IMR-90 (cell line): ENCODE measurements at places on chromosomes 6 and 20. TPM values are rescaled to one million over a fixed set of nuclear protein-coding genes. Genes with fewer than 3 reads are reported as not detected.
A peak's percentile ranks its signal among the peaks of the same experiment; 100 is the strongest.

DNA sequence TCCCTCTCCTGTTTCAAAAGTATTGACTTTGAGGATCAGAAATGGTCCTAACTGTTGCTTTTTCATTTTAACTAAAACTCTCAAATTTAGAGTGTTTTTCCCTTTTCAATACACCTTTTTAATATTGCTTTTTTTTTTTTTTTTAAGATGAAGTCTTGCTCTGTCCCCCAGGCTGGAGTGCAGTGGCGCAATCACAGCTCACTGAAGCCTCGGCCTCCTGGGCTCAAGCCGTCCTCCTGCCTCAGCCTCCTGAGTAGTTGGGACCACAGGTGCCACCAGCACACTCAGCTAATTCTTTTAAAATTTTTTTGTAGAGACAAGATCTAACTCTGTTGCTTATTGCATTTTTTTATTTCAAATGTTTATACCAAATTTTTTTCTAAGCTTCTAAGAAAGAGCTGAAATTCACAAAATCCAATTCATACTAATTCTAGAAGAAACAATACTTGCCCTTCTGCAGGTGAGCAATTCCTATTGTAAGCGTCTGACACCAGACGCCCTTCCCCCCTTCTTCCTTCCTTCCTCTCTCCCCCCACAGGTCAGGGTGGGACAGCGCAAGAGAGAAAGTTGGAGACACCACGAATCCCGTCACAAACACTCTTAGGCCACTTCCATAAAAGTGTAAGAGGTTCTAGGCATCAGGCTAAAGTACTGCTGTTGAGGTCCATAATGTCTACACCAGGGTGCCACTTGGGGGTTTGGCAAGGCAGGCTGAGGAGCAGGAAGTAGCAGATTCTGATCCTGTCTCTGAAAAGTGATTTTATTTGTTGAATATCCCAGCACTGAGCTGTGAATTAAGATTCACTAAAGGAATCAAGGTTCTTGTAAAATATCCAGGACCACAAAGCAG is 12.8 kb downstream of the DLL1 start:
- DNase-seq: no peak

DNA sequence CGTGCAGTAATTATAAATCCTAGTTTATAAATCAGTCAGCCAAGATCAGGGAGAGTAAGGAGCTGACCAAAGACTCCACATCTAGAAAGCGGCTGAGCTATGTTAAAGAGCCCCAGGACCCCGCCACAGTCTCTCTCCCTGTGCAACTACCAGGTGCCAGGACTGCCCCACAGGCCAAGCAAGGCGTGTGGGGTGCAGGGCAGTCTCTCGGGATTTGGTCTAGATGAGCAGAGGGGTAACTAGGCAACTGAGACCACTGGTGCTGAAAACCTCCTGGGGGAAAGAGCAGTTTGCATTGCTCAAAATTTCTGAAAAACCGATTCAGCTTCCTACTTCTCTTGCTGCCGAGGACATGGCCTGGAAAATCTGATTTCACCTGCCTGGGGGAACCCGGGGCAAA is 10.4 kb downstream of the PMEPA1 start:
- DNase-seq: no peak

GRCh38 chr6:34052918-34053608 is 92.8 kb downstream of the GRM4 start:
- DNase-seq: no peak

DNA sequence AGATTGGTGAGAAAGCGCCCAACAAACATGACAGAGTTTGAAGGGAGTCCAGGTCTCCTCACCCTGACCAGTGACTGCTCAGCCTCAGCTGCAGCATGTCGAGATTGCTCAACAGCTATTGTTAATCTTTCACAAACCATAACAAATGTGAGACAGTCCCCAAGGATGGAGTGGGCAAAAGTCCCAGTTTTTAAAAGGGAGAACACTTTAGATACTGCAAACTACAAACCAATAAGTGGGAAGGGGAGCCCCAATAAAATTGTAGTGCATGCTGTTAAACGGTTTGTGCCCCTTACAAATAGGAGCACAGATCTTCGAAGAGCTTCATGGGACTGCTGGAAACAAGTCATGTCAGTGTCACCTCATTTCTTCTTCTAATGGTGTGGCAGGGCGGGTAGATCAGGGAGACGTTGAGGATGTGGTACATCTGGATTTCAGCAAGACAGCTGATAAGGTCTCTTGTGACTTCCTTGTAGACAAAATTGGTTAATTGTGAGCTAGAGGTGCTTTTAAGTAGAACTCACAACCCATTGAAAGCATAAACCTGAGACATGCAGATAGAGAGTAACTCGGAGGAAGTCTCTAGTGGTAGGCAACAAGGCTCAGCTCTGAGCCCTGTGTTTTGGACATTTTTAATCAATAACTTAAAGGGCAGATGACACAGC is 134.0 kb upstream of the ARMC2 start:
- peak; percentile 51 for DNase-seq

- no peak for DNase-seq
Observed at GRCh38 chr6:41025966-41026530, 13.0 kb downstream of the UNC5CL start.

DNA sequence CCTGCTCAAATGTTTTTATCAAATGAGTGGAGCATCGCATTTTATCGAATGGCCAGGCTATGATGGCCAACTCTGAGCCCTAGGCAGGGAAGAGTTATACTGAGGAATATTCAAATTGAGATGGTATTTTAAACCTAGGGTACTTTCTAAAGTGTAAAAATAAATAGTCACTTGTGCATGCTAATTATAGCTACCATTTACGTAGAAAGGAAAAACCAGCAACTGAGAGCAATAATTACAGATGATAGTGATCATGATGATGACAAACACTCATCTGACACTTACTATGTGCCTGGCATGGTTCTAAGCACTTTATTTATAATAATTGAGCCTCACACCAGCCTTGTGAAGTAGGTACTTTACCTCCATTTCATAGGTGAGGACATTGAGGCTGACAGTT is 455.7 kb downstream of the CD83 start:
- no peak for DNase-seq

- no peak for DNase-seq
Observed at GRCh38 chr6:15901141-15902115, 227.5 kb upstream of the MYLIP start.

GRCh38 chr6:33642897-33643296 is 21.8 kb downstream of the ITPR3 start:
- DNase-seq: no peak

DNA sequence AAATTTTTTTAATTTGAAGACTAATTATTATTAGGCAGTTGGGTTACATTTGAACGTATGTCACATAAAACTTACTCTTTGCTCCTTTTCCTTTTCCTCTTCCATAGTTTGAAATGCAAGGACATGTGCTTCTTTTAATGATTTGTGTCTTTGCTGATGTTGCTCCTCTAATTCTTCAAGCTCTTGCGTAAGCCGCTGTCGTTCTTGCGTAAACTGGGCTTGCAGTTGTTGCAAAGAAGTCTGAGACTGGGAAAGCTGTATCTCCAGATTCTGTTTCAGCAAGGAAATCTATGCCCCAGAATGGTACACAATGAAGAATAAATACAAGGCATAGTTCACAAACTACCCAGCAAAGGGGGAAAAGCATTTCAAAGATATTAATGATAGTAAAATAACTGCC is 45.1 kb upstream of the MCM9 start:
- DNase-seq: peak; percentile 31

- no peak for DNase-seq
Observed at GRCh38 chr6:5442916-5443315, 181.6 kb downstream of the FARS2 start.

- DNase-seq: no peak
Observed at GRCh38 chr6:41274256-41274655, 12.2 kb downstream of the TREM1 start.

- no peak for DNase-seq
Observed at GRCh38 chr6:151627689-151628444, 134.1 kb downstream of the CCDC170 start.

GRCh38 chr6:122696853-122697252 is 82.7 kb upstream of the FABP7 start:
- peak; percentile 71 for DNase-seq

MATN4 gene
- total RNA-seq: not detected in 2 replicates

CCDC167 gene
- total RNA-seq: 35.8 and 59.4 TPM in 2 replicates

DLK2 gene
- 0.90 and 1.1 TPM in 2 replicates for total RNA-seq

TBPL1 gene
- 25.6 and 38.3 TPM in 2 replicates for total RNA-seq
